ENCODE measurements at places on chromosomes 4 and X.

DNA sequence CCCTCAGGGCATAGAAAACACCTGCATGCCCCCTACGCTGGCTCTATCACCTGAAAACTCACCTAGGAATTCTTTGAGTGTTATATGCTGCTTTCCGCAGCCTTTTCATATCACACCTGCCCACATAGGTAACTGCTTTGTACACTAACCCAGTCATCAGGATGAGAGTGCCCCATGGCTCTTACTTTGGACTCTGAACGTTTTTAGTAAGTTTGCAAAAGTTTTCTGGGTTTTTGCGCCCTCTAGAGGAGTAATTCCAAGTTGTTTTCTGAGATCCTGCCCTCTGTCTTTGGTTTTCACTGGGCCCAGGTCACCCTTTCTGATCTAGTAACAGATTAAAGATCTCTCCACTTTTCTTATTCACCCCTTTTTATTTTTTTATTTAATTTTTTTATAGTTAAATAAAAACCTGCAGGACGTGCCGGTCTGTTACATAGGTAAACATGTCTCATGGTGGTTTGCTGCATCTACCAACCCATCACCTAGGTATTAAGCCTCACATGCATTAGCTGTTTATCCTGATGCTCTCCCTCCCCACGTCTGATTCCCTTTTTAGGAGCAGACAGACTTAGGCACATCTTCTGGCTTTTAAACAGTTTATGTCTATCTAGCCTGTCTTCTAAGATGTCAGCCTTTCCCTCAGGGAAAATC lies 139.2 kb downstream of the NWD2 start:
- no peak for DNase-seq

GRCh38 chr4:7166237-7166636 lies 26.1 kb upstream of the SORCS2 start:
- no peak for DNase-seq

- DNase-seq: no peak
Measured at GRCh38 chr4:176791591-176792325, 964 bp downstream of the VEGFC start.

DNA sequence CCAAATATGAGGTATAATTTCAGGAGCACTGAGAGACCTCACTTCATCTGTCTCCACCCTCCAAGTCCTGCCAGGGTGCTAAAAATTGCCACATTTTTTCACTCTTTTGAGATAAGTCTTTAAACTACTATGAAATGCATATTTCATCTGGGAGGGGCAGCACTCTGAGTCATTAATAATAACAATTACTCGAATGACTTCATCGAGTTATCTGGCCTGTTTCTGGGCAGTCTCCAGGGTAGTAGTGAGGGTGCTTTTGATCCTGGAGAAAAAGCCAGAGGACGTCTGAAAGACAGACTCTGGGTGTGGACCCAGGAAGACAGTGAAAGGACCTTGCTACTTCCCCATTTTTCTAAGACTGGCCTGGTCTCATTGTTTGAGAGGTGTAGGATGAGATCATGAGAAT lies 42.3 kb upstream of the SRD5A3 start:
- DNase-seq: no peak

DNA sequence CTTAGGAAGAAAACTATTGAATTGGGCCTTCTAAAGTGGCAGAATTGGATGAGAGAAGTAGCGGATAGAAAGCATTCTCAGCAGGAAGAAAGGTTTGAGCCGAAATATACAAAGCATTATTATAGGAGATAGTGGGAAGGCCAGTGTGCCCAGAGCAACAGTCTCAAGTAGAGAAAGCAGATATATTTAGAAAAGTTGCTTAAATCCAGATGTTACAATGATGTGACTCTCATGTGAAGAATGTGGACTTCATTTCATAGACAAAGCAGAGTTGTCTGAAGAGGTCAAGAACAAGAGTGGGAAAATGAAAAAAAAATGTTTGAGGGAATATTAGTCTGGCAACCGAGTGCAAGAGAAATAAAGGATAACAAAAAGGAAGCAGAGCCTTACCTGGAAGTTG lies 66.9 kb downstream of the SYNPO2 start:
- no peak for DNase-seq
